ENCODE measurements at places on chromosomes 6 and 20. TPM values are rescaled to one million over a fixed set of nuclear protein-coding genes. Genes with fewer than 3 reads are reported as not detected.
A peak's percentile ranks its signal among the peaks of the same experiment; 100 is the strongest.

DNA sequence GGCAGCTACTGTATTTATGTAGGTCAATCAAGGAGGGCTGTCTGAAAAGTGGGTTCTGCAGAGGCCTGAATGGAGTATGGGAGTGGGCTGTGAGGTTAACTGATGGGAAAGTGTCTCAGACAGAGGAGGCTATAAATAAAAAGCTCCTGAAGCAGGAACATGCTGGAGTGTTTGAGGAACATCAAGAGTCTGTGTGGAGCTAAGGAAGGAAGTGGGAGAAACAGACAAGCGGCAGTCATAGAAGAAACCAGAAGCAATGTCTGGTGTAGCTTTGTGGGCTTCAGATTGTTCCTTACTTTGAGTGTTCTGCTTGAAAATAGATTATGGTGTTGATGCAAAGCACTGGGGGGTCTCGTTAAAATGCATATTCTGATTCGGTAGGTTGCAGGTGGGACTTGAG, 101.5 kb upstream of the OGFRL1 start:
- H3K4me1 ChIP-seq: no peaks in the 10 kb centered on the region
- no peak for DNase-seq
- no peaks in the 10 kb centered on the region for H3K36me3 ChIP-seq
- H3K27me3 ChIP-seq: no peaks in the 10 kb centered on the region
- H3K27ac ChIP-seq: no peak overlapping the region

DNA sequence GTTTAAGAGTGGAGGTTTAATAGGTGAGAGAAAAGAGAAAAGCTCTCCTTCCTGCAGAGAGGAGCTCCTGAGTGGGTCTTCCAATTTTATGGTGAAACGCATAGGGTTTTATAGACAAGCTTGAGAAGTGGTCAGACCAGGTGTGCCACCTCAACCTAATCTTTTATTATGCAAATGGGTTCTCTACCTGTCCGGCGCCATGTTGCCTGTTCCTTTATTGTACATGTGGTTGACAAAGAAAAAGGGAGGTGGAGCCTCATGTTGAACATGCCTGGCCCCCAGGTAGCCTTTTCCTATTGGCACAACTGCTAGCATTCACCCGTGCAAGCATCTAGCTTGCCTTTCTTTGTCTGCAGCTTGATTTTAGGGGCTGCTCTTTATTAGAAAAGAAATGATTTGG, 115.9 kb upstream of the F13A1 start:
- no peaks in the 10 kb centered on the region for H3K36me3 ChIP-seq
- DNase-seq: no peak
- H3K4me1 ChIP-seq: no peaks in the 10 kb centered on the region
- no peaks in the 10 kb centered on the region for H3K27me3 ChIP-seq
- H3K4me3 ChIP-seq: no peak overlapping the region
- no peak overlapping the region for H3K27ac ChIP-seq

DNA sequence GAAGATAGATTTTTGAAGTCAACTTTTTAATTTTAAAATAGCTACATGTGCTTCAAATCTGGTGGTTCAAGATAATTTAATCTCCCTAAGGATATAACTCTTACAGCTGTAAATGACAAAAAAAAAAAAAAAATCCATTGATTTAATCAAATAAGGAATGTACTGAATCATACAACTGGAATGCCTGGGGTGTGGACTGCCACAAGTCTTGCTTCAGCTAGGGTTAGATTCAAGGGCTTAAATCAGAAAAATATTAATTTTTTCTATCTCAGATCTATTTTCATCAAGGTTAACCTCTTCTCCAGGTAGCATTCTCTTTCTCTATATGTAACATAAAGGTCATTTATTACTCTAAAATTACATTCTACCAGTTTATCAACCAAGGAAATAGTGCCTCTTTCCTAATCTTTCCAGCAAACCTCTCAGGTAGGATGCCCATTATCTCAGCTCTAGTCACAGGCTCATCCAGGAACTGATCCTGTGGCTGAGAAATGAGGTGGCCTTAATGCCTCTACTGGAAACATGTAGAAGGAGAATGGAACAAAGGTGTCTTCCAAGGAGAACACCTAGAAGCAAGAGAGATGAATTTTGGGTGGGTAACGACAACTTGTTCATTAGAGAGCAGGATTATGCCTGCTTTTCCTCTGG, 466.9 kb downstream of the CBLN4 start:
- H3K36me3 ChIP-seq: no peaks in the 10 kb centered on the region
- no peaks in the 10 kb centered on the region for H3K27me3 ChIP-seq
- DNase-seq: no peak
- H3K4me3 ChIP-seq: no peak overlapping the region
- no peaks in the 10 kb centered on the region for H3K4me1 ChIP-seq

DNA sequence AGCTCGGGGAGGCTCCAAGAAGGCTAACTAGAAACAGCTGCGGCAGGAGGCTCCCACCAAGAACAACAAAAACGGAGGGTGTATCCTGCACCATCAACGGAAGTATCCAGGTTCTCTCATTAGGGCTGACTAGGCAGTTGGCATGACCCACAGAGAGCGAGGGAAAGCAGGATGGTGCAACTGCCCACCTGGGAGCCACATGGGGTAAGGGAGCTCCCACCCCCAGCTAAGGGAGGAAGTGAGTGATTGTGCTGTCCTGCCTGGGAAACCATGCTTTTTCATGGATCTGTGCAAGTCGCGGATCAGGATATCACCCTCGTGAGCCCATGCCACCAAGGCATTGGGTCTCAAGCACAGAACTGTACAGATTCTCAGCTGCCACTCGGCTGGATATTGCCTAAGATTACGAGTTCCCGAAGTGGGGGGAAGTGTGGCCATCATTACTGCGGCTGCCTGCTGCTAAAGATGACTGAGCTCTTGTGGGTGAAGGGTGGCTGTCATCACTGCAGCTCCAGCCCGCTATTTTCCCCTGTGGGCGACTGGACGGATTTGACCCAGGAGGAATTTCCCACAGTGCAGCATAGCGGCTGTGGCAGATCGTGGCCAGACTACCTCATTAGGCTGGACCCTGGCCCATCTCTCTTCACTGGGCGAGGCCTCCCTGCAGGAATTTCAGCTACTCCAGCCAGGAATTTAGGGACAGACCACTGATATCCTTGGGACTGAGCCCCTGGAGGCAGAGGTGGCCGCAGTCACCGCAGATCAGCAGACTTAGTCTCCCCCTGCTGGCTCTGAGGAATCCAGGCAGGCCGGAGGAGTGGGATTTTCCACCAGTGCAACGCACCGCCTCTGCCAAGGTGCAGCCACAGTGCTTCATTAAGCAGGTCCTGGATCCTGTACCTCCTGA, 515.7 kb downstream of the FRK start:
- no peaks in the 10 kb centered on the region for H3K36me3 ChIP-seq
- H3K4me1 ChIP-seq: no peaks in the 10 kb centered on the region
- H3K27me3 ChIP-seq: no peaks in the 10 kb centered on the region
- H3K27ac ChIP-seq: no peak overlapping the region

DNA sequence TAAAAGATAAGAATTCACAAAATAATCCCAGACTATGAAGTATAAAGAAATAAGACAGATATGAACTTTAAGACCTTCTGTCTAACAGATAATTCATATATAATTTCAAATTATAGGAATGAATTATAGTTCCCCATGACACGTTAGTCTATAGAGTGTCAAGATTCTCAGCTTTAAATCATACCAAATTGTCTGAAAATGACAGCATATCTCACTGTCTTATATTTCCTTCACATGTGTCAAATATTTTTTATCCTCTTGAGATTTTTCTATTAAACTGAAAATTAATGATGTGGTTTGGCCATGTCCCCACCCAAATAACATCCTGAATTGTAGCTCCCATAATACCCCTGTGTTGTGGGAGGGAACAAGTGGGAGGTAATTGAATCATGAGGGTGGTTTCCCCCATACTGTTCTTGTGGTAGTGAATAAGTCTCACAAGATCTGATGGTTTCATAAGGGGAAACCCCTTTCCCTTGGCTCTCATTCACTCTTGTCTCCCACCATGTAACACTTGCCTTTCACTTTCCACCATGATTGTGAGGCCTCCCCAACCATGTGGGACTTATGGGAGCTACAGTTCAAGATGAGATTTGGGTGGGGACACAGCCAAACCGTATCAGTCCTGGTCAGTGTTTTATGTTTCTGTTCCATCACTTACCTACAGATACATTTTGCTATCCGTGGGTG, 825.3 kb upstream of the GJE1 start:
- no peaks in the 10 kb centered on the region for H3K27me3 ChIP-seq
- no peak overlapping the region for H3K27ac ChIP-seq
- H3K4me1 ChIP-seq: no peaks in the 10 kb centered on the region
- H3K4me3 ChIP-seq: no peak overlapping the region
- H3K36me3 ChIP-seq: no peaks in the 10 kb centered on the region
- DNase-seq: no peak

TJAP1 gene
- 17.5 TPM for polyA plus RNA-seq

DNA sequence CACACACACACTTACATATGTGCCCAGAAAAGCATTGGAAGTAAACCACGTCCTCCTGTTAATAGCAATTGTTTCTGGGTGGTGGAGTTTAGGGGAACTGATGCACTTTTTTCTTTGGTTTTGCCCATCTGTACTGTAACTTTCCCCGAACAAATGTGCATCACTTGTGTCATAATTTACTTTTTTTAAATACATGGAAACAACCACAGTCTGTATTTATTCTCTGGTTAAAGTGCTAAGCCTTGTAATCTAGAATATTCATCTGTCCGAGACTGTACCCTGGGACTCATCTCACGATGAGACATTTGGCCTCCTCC, 61.5 kb upstream of the CD93 start:
- H3K36me3 ChIP-seq: no peaks in the 10 kb centered on the region
- no peaks in the 10 kb centered on the region for H3K27me3 ChIP-seq
- peak overlapping the region; percentile 74 for H3K27ac ChIP-seq
- peaks cover 8% of the 10 kb centered on the region for H3K4me1 ChIP-seq

GRCh38 chr6:144007478-144008119, 460 bp downstream of the PLAGL1 start:
- H3K36me3 ChIP-seq: no peaks in the 10 kb centered on the region
- H3K27me3 ChIP-seq: peaks cover 6% of the 10 kb centered on the region
- H3K27ac ChIP-seq: peak overlapping the region; percentile 73
- no peaks in the 10 kb centered on the region for H3K4me1 ChIP-seq
- DNase-seq: no peak

GRCh38 chr6:42938987-42939809, 9.9 kb downstream of the CNPY3 start:
- no peak for DNase-seq
- peak overlapping the region; percentile 61 for H3K27ac ChIP-seq
- H3K4me3 ChIP-seq: no peak overlapping the region
- H3K4me1 ChIP-seq: peaks cover 6% of the 10 kb centered on the region
- peaks cover 96% of the 10 kb centered on the region for H3K36me3 ChIP-seq

DNA sequence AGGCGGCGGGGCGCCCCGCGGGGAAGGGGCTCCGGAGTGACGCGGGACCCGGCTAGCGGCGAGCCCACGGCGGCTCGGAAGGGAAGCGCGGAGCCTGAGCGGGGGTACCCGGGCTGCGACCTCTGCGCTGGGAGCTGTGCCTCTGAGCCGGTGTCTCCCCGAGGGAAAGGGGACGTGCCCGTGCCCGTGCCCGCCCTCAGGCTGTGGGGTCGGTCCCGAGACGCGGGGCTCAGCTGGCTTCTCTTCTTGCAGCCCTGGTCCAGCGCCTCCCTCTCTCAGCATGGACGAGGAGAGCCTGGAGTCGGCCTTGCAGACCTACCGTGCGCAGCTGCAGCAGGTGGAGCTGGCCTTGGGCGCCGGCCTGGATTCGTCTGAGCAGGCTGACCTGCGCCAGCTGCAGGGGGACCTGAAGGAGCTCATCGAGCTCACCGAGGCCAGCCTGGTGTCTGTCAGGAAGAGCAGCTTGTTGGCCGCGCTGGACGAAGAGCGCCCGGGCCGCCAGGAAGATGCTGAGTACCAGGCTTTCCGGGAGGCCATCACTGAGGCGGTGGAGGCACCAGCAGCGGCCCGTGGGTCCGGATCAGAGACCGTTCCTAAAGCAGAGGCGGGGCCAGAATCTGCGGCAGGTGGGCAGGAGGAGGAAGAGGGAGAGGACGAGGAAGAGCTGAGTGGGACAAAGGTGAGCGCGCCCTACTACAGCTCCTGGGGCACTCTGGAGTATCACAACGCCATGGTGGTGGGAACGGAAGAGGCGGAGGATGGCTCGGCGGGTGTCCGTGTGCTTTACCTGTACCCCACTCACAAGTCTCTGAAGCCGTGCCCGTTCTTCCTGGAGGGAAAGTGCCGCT, 686 bp downstream of the ZGPAT start:
- H3K27ac ChIP-seq: peak overlapping the region; percentile 91
- H3K4me1 ChIP-seq: peaks cover 25% of the 10 kb centered on the region
- H3K4me3 ChIP-seq: peak overlapping the region; percentile 98

DNA sequence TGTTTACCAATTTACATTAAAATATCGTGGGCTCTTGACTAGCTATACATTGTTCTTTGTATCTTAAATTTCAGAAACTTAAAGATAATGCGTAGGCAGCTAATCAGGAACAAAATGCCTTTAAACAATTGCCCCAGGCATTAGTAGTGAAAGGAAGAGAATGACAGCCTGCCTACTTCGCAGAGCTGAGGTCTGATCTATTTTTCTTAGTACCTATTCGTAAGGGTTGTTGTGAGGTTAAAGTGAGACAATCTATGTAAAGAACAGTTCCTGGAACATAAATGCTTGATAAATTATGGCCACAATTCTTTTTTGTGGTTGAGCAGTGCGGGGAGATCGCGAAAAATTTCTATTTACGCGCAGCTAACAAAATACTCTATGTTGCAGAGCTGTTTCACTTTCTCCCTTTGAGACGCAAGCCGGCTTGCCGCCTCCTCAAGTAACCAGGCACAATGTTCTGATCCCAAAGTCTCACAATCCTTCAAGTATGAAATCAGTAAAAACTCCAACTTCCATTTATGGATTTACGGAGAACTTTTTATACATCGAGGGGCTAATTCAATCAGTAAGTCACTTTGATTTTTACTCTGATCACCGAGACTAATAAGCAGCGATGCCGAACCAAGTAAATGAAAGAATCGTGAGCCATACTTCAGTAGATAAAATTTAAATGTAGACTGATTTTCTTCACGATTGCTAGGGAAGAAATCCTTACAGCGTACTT, 878 bp upstream of the PNRC1 start:
- H3K4me1 ChIP-seq: peaks cover 15% of the 10 kb centered on the region
- H3K4me3 ChIP-seq: peak overlapping the region; percentile 100
- peaks cover 11% of the 10 kb centered on the region for H3K36me3 ChIP-seq
- peak; percentile 86 for DNase-seq
- peak overlapping the region; percentile 100 for H3K27ac ChIP-seq

DNA sequence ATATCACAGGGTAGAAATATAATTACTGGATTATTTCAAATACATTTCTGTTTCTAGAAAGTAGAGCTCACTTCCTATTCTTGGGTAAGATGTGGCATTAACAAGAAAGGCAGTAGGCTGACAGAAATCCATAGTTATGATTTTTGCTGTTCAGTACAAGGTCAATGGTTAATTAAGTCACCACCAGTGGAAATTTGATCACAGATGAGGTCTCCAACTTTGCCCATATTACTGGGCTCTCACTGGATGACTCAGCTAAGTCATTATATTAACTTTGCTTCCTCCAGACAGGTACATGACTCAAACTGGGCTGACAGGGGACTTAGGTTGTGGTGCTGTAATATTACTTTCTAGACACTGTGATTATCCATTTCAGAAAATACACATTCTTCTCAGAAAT, 212.4 kb downstream of the GRIK2 start:
- no peaks in the 10 kb centered on the region for H3K4me1 ChIP-seq
- H3K4me3 ChIP-seq: no peak overlapping the region
- no peak overlapping the region for H3K27ac ChIP-seq
- no peaks in the 10 kb centered on the region for H3K36me3 ChIP-seq
- H3K27me3 ChIP-seq: no peaks in the 10 kb centered on the region
- peak; percentile 18 for DNase-seq
